DND-41 (cell line): ENCODE measurements at places on chromosomes 5 and 9.
A peak's percentile ranks its signal among the peaks of the same experiment; 100 is the strongest.

GRCh38 chr9:13500034-13500433 lies 220.5 kb upstream of the MPDZ start:
- no peak for DNase-seq

DNA sequence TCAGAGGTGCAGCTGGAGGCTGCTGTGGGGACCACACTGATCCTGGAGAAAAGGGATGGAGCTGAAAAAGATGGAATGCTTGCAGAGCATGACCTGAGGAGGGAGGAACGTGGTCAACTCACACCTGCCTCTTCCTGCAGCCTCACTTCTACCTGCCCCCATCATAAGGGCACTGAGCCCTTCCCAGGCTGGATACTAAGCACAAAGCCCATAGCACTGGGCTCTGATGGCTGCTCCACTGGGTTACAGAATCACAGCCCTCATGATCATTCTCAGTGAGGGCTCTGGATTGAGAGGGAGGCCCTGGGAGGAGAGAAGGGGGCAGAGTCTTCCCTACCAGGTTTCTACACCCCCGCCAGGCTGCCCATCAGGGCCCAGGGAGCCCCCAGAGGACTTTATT lies 5.9 kb upstream of the SLC6A7 start:
- no peak for DNase-seq

GRCh38 chr5:124453221-124454051 lies 293.0 kb downstream of the ZNF608 start:
- no peak for DNase-seq

GRCh38 chr9:71687676-71688075 lies 80.6 kb downstream of the CEMIP2 start:
- no peak for DNase-seq

DNA sequence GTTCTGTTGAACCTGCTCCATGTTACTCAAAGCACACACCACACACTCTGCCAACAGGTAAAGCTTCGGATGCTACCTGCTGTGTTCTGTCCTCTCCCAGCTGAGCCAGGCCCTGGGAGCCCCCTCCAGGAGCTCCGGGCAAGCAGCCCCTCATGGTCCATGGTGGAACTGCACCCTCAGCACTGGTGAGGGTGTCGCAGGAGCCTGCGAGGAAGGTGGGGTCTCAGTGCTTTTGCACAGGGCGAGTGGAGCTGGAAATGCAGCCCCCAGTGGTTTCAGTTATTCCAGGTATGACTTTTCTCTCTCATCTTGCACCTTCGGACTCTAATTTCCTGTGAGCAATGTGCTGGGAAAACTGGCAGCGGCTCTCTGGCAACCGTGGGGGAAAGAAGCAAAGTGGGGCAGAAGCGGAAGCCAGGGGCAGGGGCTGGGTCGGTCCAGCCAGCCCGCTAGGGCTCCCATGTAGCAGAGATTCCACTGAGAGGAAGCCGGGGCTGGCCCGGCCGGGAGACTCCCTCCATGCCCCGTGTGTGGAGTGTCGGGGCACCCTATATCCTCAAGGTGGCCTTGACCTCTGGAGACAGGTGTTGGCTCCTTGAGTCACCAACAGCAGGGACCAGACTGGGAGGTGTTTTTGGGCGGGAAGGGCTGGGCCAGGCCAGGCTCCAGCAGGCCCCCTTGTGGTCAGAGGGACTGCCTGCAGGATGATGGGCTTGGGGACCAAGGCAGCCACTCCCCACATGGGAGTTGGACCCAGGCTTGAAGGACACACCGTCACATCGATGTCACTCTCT lies 75.6 kb upstream of the PRSS3 start:
- peak; percentile 46 for DNase-seq

GRCh38 chr5:3828761-3829160 lies 233.1 kb downstream of the IRX1 start:
- peak; percentile 21 for DNase-seq

DNA sequence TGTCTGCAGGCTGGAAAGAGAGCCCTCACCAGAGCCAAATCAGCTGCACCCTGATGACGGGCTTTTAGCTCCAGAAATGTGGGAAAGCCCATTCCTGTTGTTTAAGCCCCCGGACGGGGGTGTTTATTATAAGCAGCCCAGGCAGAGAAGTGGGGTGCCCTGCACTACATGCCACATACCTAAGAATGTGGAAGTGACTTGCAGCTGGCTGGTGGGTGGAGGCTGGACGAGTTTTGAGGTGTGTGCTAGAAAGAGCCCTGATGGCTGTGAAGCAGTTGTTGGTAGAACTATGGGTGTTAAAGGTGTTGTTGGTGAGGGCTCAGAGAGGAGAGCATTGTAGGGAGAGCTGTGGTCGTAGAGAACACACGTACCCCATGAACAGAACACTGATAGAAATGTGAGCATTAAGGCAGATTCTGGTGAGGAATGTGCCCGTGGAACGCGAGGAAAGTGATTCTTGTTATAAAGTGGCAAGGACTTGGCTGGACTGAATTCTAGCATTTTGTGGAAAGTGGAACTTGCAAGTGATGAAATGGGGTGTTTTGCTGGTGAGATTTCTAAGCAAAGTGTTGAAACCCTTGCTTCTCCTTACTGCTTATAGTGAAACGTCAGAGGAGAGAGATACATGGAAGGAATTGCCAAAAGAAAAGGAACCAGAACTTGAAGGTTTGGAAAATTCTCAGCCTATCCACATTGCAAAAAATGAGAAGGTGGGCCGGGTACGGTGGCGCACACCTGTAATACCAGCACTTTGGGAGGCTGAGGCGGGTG lies 38.9 kb downstream of the AHRR start:
- DNase-seq = no peak

DNA sequence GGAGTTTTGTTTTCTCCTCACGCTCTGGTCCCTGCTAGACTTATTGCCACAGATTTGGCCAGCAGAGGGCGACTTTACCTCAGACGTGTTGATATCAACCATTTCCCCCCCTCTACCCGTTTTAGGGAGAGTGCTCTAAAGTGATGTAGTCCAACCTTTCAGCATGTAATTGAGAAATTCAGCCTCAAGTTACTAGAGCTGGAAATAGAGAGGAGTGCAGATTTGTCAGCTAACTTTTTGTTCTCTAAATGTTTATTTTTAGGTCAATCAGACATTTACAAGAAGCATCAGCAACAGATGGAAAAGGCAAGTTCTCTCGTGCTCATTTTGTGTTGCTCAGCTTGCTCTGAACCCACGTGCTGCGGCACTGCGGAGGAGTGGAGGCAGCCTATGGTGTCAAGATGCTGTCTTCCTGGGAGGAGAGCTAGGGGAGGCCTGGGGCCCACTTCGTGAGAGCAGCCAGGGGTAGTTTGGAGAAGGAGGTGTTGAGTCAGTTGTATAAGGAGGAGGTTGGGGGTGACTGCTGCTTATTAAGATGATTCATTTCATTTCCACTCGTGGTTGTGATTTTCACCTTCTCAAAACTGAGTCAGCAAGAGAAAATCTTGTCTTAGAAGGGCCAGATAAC lies 53.6 kb downstream of the GPR107 start:
- peak; percentile 76 for DNase-seq

DNA sequence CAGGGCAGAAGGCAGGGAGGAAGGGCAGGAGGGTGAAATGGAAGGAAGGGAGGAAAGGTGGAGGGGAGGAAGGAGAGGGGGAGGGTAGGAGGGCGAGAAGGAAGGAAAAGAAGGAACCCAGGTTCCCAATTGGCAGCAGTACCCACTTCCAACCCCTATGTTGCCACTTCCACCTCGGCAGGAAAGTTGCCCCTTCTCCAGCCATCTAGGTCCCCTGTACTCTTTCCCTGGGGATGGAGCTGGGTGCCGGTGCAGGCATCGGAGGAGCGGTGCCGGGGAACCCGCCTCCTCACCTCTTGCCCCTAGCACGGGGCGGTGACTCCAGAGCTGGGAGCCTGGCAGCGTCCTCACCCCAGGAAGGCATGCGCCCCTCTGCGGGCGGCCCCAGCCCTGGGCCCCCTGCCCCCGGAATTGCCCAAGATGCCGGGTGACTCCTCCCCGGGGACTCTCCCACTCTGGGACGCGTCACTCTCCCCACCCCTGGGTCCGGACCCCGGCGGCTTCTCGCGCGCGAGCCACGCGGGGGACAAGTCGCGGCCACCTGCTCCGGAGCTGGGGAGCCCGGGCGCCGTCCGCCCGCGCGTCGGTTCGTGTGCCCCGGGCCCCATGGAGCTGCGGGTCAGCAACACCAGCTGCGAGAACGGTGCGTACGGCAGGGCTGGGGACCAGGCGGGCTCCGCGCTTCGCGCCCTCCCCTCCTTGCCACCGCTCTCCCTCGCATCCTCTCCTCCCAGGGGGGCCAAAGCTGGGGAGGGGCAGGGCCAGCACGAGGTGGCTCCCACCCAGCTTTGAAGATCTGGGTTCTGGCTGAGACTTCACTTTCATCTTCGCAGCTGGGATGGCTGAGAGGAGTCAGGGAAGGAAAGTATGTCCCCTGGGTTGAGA lies at the start of gene NIPAL4:
TSS of gene NIPAL4 (plus strand) at position 499 of the 885 bp plus-strand sequence. CDS start at position 607, 108 bp downstream.
- DNase-seq = no peak

GRCh38 chr9:14198841-14199455 lies 115.0 kb downstream of the NFIB start:
- no peak for DNase-seq

DNA sequence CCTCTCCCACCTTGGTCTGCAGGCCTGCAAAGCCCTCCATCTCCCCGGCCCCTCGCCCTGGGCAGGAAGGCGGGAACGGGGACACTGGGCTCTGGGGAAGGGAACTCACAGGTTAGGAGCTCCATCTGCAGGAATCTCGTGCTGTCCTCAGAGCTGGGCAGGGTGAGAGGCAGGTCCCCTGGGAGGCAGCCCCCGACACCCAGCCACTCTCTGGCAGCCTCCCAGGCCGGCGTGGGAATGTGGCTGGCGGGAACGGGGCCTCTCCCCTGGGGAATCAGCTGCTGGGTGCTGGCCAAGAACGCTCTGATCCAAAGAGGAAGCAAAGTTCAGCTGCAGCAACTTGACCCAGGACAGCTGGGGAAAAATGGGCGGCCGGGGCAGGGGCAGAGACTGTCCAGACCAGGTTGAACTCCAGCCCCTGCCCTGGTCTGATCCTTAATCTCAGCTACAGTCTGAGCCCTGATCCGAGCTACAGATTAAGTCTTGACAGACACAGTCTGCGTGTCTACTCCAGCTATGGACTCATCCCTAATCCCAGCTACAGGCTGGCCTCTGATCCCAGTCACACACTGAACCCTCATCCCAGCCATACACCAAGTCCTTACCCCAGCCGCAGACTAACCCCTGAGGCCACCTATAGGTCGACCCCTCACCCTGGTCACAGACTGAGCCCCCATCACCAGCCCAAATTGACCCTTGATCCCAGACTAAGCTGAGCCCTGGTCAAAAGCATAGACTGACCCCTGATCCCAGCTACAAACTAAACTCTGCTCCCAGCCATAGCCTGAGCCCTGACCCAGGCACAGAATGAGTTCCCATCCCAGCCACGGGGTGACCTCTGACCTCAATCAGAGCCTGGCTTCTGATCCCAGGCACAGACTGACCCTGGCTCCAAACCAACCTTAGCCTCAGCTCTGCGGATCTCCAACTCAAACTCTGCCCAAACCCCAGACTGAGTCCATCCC lies 37.3 kb upstream of the EGFL7 start:
- DNase-seq = peak; percentile 60

- no peak for DNase-seq
These were observed at the start of gene FER for GRCh38 chr5:108747774-108748400. Gene FER, plus strand, starts transcription at chr5:108747897. Its CDS starts 50,286 bp downstream, at chr5:108798183.

DNA sequence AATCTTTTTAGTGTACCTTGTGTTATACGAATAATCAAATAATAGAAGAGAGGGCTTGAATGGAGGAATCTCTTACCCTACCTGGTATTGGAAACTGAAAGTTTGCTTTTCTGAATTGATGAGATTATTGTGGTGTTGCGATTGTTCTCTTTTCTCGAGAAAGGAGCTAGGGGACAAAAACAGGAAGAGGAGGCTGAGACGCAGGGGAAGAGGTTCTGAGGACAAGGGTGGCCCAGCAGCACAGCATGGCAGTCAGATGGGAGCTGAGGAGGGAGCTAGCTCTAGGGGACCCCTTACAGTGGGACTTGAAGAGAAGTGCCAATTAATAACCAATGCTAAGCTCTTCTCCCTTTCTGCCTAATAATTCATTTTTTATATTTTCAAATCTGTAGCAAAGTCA lies 183.3 kb upstream of the DMAC1 start:
- no peak for DNase-seq

DNA sequence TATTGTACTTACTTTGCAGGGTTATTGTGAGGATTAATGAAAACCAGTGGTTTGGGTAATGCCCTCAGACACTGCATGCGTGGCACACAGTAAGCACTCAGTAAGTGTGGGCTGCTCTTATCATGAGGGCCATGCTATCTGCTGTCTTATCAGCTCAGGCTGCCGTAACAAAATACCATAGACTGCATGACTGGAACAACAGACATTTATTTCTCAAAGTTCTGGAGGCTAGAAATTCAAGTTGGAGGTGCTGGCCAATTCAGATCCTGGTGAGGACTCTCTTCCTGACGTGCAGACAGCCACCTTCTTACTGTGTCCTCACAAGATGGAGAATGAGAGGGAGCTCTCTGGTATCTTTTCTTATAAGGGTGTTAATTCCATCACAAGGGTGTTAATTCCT lies 23.9 kb upstream of the SH3PXD2B start:
- no peak for DNase-seq

GRCh38 chr5:135986891-135987401 lies 32.2 kb upstream of the LECT2 start:
- no peak for DNase-seq
